NCI-H69 (cell line): ENCODE measurements at places on chromosomes 1 and 21.

DNA sequence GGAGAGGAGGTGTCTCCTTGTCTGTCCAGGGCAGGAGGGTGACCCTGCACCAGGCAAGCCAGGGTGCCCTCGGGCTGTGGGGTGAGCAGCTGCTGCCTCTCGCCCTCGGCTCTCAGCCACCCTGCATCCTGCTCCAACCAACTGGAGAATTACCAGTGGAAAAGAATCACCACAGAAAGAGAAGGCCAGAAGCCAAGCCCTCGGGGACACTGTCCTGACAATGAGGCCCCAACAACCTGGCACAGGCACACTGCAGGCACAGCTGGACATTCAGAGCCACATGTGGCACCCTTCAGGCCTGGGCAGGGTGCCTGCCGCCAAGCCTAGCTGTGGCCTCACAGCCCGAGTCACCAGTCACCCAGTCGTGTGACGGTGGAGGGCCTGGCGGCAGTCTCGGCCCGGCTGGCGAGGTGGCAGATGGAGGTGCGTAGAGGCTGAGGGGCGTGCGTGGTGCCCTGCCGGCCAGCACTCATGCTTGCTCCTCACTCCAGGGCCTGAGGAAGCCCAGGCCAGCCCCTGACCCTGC, 12.0 kb downstream of the MEGF6 start:
- no peak for DNase-seq

GRCh38 chr1:116168277-116169032, 57.3 kb downstream of the MAB21L3 start:
- DNase-seq = peak; percentile 83

GRCh38 chr1:158799689-158800088, 18.7 kb upstream of the OR6N2 start:
- no peak for DNase-seq

DNA sequence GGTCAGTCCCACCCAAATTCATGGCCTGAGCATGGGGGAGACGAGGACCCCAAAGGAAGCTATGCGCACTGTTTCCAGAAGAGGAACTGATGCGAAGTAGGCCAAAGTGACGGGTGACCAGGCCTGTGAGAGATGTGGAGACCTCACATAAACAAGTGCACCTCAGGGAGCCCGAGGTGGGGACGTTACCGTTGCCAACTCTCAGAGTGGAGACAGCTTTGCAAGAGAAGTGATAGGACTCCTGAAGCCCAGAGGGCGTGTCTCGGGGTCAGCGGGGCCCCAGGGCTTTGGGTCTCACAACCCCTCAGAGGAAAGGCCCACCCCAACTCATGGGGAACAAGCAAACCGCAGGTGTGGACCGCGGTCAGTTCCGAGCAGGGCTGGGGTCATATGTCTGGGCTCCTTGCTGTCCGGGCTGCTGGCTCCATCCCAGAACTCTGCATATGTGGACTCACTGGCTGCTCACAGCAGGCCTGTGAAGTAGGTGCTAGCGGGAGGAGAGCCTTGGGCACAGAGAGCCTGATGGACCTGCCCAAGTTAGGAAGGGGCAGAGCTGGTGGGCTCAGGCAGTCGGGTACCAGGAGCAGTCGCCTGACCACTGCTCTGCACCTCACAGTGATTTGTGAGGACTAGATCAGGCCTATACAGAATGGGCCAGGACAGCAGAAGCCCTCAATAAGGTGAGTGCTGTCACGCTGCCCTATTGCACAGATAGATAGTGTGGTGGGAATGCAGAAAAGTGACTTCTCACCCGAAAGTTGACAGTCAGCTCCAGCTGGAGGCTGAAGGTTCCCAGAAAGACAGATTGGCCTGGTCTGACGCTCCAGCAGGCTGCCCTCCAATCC, 26.2 kb downstream of the STUM start:
- DNase-seq = no peak

- DNase-seq = peak; percentile 90
Measured at GRCh38 chr1:180974236-180974635, 48.4 kb downstream of the STX6 start.

GRCh38 chr1:160260406-160261382, 1.7 kb downstream of the DCAF8 start:
- DNase-seq = peak; percentile 64

GRCh38 chr1:40301066-40301465, 16.0 kb downstream of the COL9A2 start:
- no peak for DNase-seq

- no peak for DNase-seq
Measured at GRCh38 chr1:92444351-92444750, 42.4 kb downstream of the GFI1 start.

DNA sequence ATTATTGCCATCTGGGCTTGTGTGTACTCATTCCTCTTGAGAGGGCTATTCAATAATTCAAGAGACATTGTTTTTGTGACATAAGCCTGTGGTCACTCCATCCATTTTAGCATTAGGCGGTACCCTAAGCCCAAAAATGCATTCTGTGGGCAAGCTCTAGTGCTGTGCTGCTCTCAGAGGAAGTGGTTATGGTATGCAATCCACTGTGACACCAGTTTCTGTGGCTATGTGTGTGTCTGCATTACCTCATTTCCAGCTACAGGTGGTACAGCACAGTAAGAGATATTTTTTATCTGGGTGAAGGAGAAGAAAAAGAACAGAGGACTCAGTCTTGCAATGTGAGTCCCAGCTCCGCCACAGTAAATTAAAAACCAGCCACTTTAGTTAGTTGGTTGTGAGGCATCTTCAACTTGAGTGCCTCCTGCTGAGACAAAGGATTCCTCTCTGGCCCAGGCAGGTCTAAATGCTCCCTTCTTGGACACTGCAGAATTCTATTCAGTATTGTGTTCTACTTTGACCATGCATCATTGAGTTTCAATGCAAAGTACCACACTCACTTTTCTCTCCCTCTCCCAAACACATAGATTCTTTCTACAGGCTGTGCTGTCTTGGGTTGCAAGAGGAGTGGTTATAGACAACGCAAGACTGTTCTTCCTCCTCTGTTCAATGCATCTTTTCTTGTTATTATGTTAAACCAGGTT, 777.8 kb upstream of the BRINP3 start:
- DNase-seq = no peak

DNA sequence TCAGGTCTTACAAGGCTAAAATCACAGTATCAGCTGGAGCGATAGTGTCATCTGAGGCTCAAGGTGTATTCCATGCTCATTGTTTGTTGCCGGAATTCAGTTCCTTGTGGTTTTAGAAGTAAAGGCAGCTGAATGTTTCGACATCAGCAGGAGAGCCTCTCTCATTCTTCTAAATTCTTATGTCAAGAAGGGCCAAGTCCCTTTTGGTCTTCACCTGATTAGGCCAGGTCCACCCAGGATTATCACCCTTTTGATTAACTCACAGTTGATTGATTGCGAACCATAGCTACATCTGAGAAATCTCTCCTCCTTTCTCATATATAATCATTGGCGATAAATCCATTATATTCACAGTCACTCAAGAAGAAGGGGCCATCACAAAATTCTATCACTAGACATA, 806.7 kb upstream of the PRMT6 start:
- DNase-seq = no peak

GRCh38 chr1:106875622-106876021, 180.9 kb upstream of the PRMT6 start:
- no peak for DNase-seq

- no peak for DNase-seq
Measured at GRCh38 chr1:56450004-56450666, 129.2 kb downstream of the PLPP3 start.

GRCh38 chr1:19346026-19346425, 33.9 kb downstream of the SLC66A1 start:
- DNase-seq = no peak

GRCh38 chr1:59605761-59606160, 209.0 kb upstream of the HOOK1 start:
- DNase-seq = no peak

- no peak for DNase-seq
Measured at GRCh38 chr1:154171880-154172279, 17.0 kb upstream of the NUP210L start.

DNA sequence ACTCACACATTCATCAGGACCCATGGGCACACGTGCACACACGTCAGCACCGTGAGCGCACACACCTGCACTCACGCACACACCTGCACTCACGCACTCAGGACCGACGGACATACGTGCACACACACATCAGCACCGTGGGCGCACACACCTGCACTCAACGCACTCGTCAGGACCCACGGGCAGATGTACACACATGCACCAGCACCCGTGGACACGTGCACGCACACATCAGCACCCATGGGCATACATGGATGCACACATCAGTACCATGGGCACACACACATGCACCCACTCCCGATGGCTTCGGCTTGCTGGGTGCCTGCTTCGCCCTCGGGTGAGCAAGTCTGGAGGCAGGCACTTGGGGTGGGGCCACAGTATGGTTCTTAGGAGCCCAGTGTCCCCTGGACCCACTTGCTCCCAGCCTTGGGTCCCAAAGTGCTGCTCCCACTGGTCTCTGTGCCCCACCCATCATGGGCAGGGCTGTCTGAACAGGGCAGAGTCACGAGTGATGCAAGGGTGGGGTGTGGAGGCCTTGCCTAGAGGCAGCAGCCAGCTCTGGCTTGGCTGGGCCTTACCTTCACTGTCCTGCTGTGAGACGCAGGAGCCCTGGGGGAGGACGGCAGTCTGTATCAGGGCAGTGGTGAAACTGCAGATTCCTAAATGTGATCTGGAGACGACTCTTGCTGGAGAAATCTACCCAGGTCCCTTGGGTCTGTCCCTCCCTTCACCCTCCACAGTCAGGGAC, 49.8 kb downstream of the SKI start:
- DNase-seq = no peak

GRCh38 chr1:205141236-205142101, 19.7 kb upstream of the RBBP5 start:
- DNase-seq = peak; percentile 90

- DNase-seq = peak; percentile 93
Measured at GRCh38 chr1:41482001-41482765, 2.3 kb downstream of the EDN2 start.

- DNase-seq = no peak
Measured at GRCh38 chr1:201614262-201615015, 75.5 kb downstream of the NAV1 start.

- DNase-seq = no peak
Measured at GRCh38 chr1:94302497-94302896, 65.1 kb upstream of the ARHGAP29 start.

- no peak for DNase-seq
Measured at GRCh38 chr1:161778522-161778921, 12.4 kb downstream of the ATF6 start.

GRCh38 chr21:40385883-40386282, 461.1 kb downstream of the DSCAM start:
- no peak for DNase-seq

DNA sequence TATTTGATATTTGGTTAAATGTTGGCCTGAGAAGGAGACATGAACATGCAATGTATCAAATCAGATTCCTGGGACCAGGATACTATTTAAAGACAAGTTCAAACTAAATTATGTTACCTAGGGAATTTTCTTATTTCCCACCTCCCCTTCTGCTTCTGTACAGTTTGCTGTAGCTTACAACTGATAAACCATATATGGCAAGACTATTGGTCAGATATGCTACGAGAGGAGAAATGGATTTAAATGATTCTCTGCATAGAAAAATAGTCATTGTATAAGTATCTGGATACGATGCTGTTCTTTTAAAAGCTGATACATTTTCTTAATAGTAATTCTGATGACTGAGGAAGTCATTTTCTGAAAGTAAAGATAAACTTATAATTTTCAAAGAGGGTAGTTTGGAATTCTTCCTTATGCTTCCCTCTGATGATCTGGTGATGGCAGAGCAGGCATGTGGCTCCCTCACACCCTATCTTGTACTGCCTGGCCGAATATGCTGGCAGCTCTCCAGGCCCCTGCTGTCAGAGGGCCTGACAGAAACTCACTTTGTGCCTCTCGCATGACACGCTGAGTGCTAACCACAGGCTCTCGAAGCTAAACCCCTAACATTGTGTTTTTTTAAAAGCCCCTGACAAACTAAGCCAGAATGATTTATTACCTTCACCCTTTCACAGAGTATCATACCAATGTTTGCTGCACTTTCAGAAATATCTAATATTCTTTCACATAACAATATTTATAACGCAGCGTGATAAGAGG, 19.4 kb downstream of the RRP15 start:
- peak; percentile 93 for DNase-seq

GRCh38 chr1:195744256-195744655, 864.0 kb downstream of the KCNT2 start:
- peak; percentile 46 for DNase-seq

GRCh38 chr1:24505816-24506215, 3.2 kb downstream of the RCAN3 start:
- no peak for DNase-seq

DNA sequence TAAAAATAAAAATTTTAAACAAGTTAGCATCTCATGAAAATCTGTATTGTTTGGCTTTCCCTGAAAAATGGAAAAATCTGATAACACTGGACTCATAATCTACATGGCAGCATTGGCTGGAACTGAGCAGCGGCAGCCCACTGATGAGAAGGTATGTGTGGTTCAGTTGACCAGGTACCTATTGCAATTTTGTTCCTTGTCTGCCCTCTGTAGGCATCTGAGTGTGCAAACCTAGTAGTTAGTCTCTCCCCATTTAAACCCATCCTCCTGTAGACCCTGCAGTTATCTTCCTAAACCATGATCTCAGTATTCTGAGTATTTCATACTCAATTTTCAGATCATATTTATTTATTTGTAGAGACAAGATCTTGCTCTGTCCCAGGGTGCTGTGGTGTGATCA, 59.4 kb upstream of the SERBP1 start:
- peak; percentile 62 for DNase-seq

GRCh38 chr1:26122988-26123973, 11.7 kb downstream of the PDIK1L start:
- DNase-seq = no peak

GRCh38 chr1:162406811-162407210, 5.1 kb downstream of the SH2D1B start:
- DNase-seq = no peak

DNA sequence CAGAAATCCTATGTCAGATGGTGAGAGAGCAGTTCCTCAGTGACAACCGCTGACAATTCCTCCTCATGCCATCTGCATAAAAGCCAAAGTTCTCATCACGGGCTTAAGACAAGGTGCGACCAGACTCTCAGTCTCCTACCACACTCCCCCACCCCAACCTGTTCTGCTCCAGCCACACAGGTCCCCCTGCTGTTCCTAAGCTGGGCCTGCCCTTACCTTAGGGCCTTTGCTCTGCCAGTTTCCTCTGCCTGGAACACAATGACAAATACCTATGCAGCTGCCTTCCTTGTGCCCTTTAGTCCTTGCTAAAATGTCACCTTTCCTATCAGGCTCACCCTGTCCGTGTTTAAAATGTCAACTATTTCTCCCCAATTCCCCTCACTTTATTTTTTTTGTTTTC, 382.2 kb downstream of the NTNG1 start:
- DNase-seq = peak; percentile 4

GRCh38 chr1:2115702-2116341, 65.6 kb downstream of the PRKCZ start:
- peak; percentile 6 for DNase-seq

GRCh38 chr1:207670997-207671396, 26.1 kb downstream of the CR1L start:
- no peak for DNase-seq

- DNase-seq = peak; percentile 15
Measured at GRCh38 chr1:206734499-206735142, 36.0 kb upstream of the IL19 start.
